Mesendoderm (in vitro differentiated cells): ENCODE measurements at places on chromosomes 12 and 14.

GRCh38 chr12:127083008-127083949 lies 1183.7 kb upstream of the TMEM132C start:
- DNase-seq: peak; percentile 88

DNA sequence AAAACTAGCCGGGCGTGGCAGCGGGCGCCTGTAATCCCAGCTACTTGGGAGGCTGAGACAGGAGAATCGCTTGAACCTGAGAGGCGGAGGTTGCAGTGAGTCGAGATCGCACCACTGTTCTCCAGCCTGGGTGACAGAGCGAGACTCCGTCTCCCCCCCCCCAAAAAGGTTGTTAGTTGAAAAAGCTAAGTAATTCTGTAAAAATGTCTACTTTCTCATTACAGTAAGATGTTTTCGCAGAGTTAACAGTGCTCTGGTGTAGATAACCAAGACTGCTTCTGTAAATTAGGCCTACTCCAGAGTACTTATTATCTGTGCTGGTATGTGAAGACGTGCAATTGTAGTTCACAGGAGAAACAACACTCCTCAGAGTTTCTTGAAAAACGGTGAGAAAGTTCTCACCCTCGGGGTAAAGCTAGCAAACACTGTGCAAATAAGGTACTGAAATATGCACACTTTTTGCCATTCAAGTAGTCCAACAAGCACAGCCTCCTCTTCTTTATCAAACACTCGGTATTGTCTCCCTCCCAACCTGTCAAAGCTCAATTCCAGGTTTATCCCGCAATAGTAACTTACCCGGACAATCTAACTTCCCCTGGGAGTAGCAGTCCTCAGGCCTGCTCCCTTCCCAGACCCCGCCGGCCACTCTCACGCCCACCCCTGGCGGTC lies 974 bp downstream of the BTBD7 start:
- peak; percentile 30 for DNase-seq

GRCh38 chr14:87005280-87005679 lies 987.7 kb downstream of the GALC start:
- no peak for DNase-seq

DNA sequence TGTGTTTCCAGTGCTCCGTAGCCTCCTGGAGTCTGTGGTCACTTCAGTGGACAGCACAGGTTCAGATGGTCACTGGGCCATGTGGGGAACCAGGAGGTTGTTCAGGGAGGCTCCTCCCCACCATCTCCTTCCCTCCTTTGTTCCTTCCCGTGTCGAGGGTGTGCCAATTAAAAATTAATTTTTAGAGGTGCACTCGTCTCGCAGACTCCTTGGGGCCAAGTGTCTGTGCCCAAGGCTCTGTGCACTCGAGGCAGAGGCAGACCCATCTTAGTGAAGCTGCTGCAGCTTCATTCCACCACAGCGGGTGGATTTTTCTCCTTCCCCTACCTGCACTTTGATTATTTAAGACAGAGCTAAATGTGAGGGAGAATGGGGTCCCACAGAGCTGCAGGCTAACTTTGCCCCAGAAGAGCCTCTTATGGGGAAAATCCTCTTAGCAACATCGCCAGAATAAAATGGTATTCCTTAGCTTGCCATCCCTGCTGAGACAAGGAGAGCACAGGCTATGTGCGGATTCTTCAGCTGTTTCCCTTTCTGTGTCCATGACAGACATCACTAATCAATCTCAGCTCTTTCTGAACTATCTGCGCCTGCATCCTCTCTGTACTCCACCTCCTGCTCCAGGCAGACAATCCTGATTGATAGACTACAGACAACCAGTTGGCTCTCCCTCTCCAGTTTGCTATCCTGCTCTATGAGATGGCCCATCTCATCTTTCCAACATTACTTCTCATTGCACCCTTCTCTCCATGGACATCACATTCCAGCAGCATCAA lies 159.5 kb downstream of the VRK1 start:
- DNase-seq: no peak

DNA sequence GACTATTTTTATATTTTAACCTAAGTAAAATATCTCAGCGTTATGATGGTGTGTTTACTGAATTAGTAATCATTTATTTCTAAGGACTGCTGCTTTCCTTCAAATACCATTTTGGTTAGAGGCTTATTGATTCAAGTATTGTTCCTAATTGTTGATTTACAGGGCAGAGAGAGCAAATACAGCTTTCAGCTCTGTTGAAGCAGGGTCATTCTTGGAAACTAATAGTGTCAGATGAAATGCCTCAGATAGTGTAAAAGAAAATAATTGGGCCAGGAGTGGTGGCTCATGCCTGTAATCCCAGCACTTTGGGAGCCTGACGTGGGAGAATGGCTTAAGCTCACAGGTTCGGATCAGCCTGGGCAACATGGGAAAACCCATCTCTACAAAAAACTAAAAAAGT lies 249.3 kb downstream of the FUT8 start:
- no peak for DNase-seq

DNA sequence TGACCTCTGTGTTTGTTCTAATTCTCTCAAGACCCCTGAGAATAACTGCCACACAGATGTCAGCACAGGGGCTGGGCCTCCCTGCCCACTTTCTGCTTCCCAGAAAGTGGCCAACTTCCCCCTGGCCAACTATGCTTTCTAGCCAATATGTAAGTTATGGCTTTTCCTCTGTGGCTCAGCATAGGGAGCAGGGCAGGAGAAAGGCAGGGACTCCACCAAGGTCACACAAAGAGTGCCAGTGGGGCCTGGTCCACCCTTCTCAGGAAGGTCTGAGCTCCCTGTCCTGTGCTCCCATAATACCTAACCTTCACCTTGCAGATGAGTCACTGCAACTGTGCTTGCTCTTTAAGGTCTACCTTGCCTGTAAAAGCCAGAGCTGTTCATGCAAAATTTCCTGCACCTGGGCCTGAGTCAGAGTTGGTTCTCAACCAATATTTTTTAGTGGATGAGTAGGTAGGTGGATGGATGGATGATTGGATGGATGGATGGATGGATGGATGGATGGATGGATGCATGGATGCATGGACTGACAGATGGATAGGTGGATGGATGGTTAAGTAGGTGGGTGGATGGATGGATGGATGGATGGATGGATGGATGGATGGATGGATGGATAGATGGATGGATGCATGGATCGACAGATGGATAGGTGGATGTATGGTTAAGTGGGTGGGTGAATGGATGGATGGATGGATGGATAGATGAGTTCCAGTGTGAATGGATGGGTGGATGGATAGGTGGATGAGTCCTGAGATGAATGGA lies 64.2 kb downstream of the DIO3 start:
- no peak for DNase-seq

DNA sequence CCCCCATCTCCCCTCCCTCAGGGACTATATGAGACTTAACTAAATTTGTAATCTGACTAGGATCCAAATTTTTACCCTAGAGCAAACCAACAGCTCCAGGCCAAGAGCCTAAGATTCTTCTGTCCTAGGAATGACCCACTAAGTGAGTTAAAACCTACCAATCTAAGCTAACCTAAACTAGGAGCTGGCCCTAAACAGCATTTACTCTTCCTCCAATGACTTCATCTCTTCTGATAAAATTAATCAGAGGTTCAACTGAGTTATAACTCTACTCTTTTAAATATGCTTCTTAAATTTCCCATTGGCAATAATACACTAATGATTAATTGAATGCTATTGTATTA lies 39.9 kb upstream of the TMPO start:
- no peak for DNase-seq

DNA sequence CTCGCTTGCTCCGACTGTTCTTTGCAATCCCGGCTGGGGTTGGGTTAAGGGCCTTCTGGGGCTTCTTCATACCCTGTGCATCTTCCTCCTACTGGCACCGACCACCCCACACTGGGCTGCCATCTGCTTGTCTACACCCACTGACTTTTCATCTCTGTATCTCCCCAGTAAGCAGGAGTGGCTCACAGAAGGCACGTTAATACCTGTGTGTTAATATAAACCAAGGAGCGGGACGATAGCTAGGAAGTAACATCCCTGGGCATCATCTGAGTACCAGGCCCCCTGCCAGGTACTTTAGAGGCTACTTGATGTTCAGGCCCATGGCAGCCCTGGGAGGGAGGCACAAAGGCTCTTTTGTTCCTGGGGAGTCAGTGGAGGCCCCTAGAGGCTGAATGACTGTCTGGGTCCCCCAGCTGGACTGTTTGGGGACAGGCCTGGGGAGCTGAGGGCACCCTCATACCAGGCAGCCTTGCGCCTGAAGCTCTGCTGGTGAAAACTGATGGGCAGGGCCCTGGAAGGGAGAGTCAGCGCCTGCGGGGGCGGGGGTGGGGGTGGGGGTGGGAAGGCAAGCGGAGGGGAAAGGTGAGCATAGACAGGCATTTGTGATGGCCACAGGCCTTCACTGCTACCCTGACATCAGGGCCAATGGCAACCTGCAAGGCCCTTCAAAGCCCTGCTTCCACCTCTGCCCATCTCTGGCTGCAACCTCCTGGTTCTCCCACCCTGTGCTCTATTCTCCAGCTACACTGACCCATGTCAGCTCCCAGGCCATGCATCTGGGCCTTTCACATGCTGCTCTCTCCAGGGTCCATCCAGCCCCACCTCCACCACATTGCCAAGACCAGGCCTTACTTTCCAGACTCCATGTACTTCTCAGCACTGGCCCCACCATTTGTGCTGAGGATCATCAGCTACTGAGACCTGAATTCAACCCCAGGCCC lies 34.2 kb upstream of the DEGS2 start:
- DNase-seq: no peak

- no peak for DNase-seq
These were observed 23.4 kb downstream of the DNM1L start for GRCh38 chr12:32702473-32702872.

DNA sequence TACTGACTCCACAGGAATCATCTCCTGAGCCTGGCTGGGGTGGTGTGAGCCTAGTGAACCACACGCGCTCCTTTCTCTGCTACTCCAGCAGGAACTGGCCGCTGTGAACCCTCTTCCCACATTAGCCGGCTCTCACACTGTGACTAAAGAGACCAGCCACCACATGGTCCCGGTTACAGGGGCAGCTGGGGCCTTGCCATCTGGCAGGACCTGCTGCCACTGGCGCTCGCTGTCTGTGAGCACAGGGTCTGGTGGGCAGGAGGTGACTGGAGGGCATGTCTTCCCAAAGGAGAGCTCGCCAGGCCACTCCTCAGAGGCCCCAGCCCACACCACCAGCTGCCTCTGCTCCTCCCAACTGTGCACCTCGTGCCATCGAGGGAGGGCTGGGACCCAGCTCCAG lies 99.3 kb downstream of the SINHCAF start:
- DNase-seq: no peak

DNA sequence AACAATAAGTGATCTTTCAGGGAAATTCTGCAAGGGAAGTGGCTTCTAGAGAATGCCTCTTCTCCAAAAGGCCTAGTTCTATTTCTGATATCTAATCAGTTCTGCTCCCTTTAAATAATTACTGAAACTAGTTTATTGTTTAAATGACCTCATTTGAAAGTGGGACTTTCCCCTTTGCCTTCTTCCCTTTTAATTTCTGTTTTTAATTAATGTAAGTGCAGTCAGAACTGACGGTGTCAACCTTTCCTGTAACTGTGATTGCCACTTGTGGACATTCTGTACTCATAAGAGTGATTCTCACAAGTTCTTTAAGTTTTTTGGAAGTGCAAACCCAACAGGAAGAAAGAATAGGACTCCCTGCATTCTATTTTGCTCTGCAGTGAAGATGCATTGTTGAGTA lies 265.3 kb upstream of the PLEKHG7 start:
- DNase-seq: no peak

GRCh38 chr12:45828402-45828801 lies 98.9 kb downstream of the ARID2 start:
- no peak for DNase-seq

DNA sequence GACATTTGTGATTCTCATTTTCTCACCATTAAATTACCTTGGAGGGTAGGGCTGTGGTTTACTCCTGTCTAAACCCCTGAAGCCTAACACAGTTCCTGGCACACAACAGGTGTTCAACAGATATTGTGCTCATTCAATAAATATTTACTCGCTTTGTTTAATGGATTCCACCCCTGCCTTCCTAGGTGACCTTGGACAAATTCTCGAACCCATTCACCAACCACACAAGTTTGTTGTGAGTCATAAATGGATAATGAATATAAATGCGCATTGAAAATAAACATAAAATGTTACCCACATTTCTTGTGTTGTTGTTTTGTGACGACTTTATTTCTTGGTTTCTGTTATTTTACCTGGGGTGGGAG lies 362 bp upstream of the TSFM start:
- DNase-seq: no peak

DNA sequence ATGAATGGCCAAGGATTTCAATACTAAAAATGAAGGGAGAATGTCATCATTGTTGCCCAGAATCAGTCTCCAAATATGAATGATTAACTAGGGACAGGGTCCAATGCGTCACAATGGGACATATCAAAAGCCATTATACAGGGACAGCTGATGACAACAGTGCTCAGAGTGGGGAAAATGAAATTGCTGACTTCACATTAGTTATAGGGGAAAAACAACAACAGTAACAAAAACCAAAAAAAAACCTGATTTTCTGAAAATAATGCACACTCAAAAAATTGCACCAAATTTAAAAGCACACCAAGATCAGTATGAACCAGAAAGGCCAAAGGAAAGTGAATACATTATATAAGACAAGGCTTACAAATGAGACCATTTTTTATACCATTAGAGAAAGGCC lies 353.2 kb upstream of the SOX5 start:
- DNase-seq: no peak

- DNase-seq: no peak
These were observed 37.9 kb downstream of the SH2B3 start for GRCh38 chr12:111443586-111443985.

- DNase-seq: no peak
These were observed 111.6 kb upstream of the EGLN3 start for GRCh38 chr14:34062353-34062973.

DNA sequence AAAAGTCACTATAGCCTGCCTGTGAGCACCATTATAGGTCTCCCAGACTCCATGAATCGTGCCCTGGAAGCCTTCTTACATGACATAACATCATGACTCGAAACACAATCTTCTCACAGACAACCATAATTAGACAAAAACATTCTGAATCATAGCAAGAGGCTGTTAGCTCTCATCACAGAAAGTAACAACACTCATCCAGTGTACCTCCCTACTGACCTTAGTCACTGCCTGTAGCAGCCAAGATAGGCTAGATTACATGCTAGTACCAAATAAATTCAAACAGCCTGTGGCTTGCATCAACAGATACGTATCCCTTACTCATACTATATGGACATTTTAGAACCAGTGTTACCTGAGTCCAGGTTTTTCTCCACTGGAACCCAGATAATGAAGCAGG lies 663.8 kb upstream of the FOXG1 start:
- DNase-seq: no peak

DNA sequence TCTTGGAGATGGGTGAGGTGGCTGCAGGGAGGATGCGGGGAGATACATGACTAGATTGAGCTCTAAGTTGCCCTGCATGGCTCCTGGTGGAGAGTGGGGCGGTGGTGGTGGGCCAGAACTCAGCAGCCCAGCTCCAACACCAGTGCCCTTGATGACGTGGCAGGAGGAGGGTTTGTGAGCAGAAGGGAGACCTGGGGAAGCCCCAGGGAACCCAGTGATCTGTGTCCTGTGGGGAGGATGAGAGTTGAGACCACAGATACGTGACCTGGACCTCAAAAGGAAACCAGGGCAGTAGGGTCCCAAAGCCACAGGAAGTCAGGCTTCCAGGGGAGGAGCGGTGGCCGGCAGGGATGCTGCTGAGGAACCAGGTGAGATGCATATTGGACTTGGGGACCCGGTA lies 989.1 kb upstream of the TMEM132C start:
- no peak for DNase-seq

GRCh38 chr12:94126067-94126466 lies 22.3 kb upstream of the PLXNC1 start:
- DNase-seq: no peak
